CD8-positive, alpha-beta memory T cell (primary cell): ENCODE measurements at places on chromosomes 2 and 18.

DNA sequence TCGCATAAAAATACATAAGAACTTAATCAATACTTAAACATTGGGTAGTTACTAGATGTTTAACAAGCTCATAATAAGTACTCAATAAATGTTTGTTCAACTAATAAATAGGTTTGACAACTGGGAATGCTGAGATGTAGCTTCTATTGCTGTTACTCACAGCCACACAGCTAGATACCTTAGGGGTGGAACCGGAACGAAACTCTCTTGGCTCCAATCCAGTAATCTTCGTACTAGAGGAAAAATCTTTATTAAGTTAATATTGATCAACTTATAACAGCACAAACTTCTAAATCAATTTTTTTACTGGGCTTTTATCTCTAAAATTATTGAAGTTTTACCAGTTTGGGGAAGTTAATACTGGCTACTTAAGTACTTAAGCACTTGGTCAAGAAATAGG lies 247.8 kb downstream of the PAX3 start:
- H3K27ac ChIP-seq = no peak overlapping the region
- H3K27me3 ChIP-seq = no peaks in the 10 kb centered on the region
- H3K4me1 ChIP-seq = no peaks in the 10 kb centered on the region
- H3K36me3 ChIP-seq = no peaks in the 10 kb centered on the region
- no peak overlapping the region for H3K4me3 ChIP-seq

DNA sequence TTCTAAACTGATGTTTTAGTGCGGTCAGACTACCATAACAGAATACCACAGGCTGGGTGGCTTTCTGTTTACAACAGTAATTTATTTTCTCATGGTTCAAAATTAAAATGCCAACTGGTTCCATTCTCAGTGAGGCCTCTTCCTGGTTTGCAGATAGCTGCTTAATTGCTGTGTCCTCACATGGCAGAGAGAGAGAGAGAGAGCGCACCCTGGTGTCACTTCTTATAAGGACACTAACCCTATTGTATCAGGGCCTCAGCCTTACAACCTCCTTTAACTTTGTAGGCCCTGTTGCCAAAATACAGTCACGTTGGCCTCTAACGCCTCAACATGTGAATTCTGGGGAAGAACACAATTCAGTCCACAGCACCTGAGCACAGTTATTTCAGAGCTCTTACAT lies 37.5 kb upstream of the ZNF385B start:
- no peak overlapping the region for H3K4me3 ChIP-seq
- H3K4me1 ChIP-seq = no peaks in the 10 kb centered on the region
- no peak overlapping the region for H3K27ac ChIP-seq
- no peaks in the 10 kb centered on the region for H3K27me3 ChIP-seq

DNA sequence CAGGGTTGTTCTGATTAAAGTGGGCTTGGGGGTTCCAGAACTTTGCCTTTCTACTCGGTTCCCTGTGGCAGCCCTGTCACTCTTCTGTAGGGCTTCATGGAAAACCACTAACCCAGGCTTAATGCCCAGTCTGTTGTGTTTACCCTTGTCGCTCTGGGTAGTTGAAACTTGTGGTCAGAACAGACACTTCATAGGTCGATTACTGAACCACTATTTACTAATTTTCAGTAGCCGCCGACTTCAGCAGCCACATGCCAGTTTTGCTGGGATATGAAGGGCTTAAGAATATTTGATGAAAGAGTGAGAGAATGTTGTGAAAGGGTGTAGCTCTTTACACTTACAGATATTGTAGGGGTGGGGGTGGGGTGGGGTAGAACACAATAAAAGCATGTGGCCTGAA lies 362.3 kb downstream of the RND3 start:
- H3K36me3 ChIP-seq = no peaks in the 10 kb centered on the region
- H3K4me1 ChIP-seq = no peaks in the 10 kb centered on the region
- H3K4me3 ChIP-seq = no peak overlapping the region
- H3K27me3 ChIP-seq = no peaks in the 10 kb centered on the region
- no peak overlapping the region for H3K27ac ChIP-seq

GRCh38 chr2:172431463-172431862 lies 4.1 kb downstream of the ITGA6 start:
- H3K27ac ChIP-seq = no peak overlapping the region
- no peaks in the 10 kb centered on the region for H3K36me3 ChIP-seq
- no peak for DNase-seq
- H3K4me1 ChIP-seq = peaks cover 85% of the 10 kb centered on the region
- H3K4me3 ChIP-seq = peak overlapping the region; percentile 33

- no peaks in the 10 kb centered on the region for H3K36me3 ChIP-seq
- H3K4me3 ChIP-seq = no peak overlapping the region
- H3K4me1 ChIP-seq = no peaks in the 10 kb centered on the region
- no peak for DNase-seq
Observed at GRCh38 chr2:239695106-239695727, 294.4 kb upstream of the HDAC4 start.

DNA sequence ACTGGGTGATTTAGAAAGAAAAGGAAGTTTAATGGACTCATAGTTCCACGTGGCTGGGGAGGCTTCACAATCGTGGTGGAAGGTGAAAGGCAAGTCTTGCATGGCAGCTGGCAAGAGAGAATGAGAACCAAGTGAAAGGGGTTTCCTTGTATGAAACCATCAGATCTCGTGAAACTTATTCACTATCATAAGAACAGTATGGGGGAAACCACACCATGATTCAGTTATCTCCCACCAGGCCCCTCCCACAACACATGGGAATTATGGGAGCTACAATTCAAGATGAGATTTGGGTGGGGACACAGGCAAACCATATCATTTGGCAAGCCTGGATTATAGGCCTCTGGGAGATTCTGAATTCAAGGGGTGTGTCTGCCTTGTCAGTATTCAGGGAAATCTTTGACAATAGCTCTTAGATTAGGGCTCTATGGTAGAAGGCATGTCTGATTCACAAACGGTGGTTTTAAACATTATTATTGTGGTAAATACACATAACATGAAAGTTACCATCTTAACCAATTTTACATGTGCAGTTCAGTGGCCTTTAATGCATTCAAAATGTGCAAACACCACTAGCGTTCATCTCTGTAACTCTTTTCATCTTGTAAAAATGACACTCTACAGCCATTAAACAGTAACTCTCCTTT lies 15.3 kb upstream of the PLB1 start:
- H3K4me1 ChIP-seq = no peaks in the 10 kb centered on the region
- no peak for DNase-seq
- H3K27ac ChIP-seq = no peak overlapping the region
- H3K27me3 ChIP-seq = no peaks in the 10 kb centered on the region

GRCh38 chr2:203858176-203858575 lies 9.4 kb upstream of the CTLA4 start:
- H3K36me3 ChIP-seq = no peaks in the 10 kb centered on the region
- peaks cover 14% of the 10 kb centered on the region for H3K4me1 ChIP-seq
- no peak for DNase-seq
- H3K27ac ChIP-seq = no peak overlapping the region
- no peaks in the 10 kb centered on the region for H3K27me3 ChIP-seq

- no peak overlapping the region for H3K4me3 ChIP-seq
- H3K27ac ChIP-seq = no peak overlapping the region
- H3K27me3 ChIP-seq = no peaks in the 10 kb centered on the region
- H3K36me3 ChIP-seq = no peaks in the 10 kb centered on the region
Observed at GRCh38 chr2:109257653-109258052, 128.6 kb downstream of the SH3RF3 start.

DNA sequence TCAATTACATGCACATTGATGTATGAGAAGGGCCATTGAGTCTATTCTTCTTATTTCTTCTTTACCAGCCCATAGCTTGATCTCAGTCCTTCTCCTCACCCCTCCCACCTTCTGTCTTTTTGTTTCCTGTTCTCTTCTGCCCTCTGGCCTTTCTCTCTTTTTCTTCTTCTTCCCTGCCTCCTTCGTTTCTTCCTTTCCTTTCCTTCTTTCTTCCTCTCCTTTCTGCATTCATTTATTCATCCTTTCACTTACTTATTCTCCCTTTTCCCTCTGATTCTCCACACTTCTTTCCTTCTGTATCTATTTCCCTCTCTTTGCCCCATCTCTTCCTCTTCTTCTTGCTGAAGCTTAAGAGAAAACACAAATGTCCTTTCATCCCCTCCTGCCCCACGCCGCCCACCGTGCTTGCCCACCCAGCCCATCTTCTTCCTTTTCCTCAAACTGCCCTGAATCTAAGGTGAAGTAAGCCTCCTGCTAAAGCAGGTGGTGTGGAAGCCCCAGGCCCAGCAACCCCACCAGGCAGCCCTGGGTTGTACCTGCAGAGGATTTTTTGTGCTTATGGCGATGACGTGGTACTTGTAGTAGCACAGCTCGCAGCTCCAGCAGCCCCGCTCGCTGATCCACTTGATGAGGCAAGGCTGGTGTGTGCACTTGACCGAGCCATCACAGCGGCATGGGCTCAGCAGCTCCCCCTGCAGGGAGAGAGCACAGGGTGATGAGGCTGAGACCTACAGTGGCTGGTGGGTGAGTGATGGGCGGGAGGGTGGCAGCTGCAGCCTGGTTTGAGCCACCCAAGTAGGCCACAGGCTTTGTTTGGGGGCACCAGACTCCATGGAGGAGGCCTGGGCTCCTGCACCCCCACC lies 89.0 kb downstream of the MARCHF4 start:
- no peak overlapping the region for H3K4me3 ChIP-seq
- H3K27me3 ChIP-seq = no peaks in the 10 kb centered on the region
- no peak overlapping the region for H3K27ac ChIP-seq
- no peak for DNase-seq
- no peaks in the 10 kb centered on the region for H3K4me1 ChIP-seq
- H3K36me3 ChIP-seq = no peaks in the 10 kb centered on the region

DNA sequence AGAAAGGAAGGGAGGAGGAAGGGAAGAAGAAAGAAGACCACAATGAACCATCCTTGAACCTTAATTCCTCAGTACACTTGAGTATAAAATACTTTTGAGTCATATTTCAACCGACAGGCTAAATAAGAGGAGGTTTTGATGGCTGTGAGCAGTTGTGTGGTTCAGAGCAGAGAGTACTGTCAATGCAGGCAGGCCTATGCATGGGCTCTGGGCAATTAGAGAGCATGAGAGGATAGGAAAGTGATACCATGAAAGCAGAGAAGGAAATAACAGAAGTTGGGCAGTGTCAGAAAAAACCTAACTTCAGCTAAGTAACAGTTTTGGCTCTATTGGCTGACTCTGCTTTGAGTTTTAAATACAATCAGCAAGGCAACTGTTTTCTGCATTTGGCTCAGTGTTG lies 123.6 kb upstream of the STK17B start:
- H3K27ac ChIP-seq = no peak overlapping the region
- H3K4me3 ChIP-seq = no peak overlapping the region

GRCh38 chr2:195899226-195899625 lies 169.4 kb downstream of the DNAH7 start:
- no peaks in the 10 kb centered on the region for H3K36me3 ChIP-seq
- DNase-seq = no peak
- H3K4me3 ChIP-seq = no peak overlapping the region
- H3K27me3 ChIP-seq = no peaks in the 10 kb centered on the region

DNA sequence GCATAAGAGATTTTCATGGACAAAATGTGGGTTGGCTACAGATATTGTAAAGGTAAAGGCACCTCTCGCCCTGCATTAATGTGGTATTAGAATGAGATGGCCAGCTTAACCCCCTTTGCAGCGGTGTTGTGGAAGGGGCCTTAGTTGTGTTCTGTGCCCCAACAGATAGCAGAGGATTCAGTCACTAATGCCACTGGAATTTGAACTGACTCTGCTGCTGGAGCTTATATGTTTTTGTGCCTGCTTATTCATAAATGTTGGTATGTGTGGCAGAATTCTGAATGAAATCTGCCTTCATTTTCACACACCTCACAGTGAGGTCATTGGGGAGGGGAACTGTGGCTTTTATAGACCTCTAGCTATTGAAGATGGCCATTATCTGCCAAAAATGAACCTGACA lies 90.7 kb upstream of the ITGA6 start:
- H3K36me3 ChIP-seq = no peaks in the 10 kb centered on the region
- H3K4me1 ChIP-seq = peaks cover 16% of the 10 kb centered on the region
- H3K27ac ChIP-seq = no peak overlapping the region
- H3K27me3 ChIP-seq = no peaks in the 10 kb centered on the region
- H3K4me3 ChIP-seq = no peak overlapping the region

DNA sequence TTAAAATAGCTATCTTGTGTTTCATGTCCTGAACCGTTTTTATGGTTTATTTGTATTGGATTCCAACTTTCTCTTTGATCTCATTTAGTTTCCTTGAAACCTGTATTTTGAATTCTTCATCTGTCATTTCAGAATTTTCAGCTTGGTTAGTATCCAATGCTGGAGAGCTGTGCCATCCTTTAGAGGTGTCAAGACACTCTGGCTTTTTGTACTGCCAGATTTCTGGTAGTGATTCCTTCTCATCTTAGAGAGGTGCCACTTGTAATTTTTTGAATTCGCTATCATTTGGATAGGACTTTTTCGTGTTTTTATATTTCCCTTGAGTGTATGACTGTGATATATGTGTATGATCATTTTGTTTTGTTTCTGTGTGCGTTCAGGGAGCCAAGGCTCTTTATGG lies 591.4 kb downstream of the ADCYAP1 start:
- H3K27me3 ChIP-seq = no peaks in the 10 kb centered on the region
- no peaks in the 10 kb centered on the region for H3K36me3 ChIP-seq
- H3K4me3 ChIP-seq = no peak overlapping the region
- H3K27ac ChIP-seq = no peak overlapping the region
- DNase-seq = no peak
- no peaks in the 10 kb centered on the region for H3K4me1 ChIP-seq

- no peaks in the 10 kb centered on the region for H3K36me3 ChIP-seq
- H3K4me1 ChIP-seq = no peaks in the 10 kb centered on the region
- H3K4me3 ChIP-seq = no peak overlapping the region
- H3K27me3 ChIP-seq = no peaks in the 10 kb centered on the region
- no peak overlapping the region for H3K27ac ChIP-seq
Observed at GRCh38 chr2:191593622-191594385, 84.1 kb upstream of the NABP1 start.

DNA sequence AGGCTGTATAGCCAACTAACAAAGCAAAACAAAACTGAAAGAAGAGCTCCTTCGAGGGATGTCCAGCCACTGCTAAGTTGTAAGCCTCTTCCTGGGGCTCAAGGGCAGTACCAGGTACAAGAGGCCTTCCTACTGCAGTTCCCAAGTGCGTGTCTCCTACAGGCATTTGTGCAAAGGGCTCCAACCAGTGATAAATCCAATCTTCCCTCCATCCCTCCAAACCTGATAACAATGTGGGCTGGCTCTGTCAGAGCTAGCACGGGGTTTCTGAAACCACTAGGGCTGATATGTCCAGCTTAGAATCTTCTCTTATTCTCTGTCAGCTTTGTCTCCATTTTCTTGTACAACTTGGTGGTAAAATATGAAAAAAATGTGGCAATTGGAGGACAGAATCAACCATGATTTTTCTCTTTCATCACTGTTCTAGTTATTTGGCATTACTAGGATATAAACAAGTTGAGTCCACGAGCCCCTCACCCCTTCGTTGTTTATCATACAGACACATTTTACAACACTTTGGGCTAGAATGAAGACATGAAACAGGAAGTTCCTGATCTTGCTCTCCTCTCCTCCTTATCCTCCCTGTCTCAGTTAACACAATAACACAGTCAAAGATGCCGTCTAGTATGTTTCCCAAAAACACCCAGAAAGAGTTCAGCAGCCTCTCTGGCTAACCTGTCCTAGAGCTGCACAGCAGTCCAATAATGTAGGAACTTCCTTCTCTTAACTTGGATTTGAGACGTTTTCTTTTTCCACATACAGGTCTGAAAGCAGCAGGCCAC lies 35.4 kb upstream of the WIPF1 start:
- DNase-seq = no peak
- H3K27ac ChIP-seq = peak overlapping the region; percentile 66
- peak overlapping the region; percentile 78 for H3K4me3 ChIP-seq
- H3K27me3 ChIP-seq = no peaks in the 10 kb centered on the region
- no peaks in the 10 kb centered on the region for H3K36me3 ChIP-seq

GRCh38 chr2:19457809-19458208 lies 99.4 kb upstream of the OSR1 start:
- H3K4me1 ChIP-seq = no peaks in the 10 kb centered on the region
- no peak for DNase-seq
- no peak overlapping the region for H3K27ac ChIP-seq
- no peaks in the 10 kb centered on the region for H3K36me3 ChIP-seq
- no peaks in the 10 kb centered on the region for H3K27me3 ChIP-seq
- H3K4me3 ChIP-seq = no peak overlapping the region
